ENCODE measurements at places on chromosomes 2 and 18.

- DNase-seq = no peak
Measured at GRCh38 chr2:101080211-101081068, 70.7 kb downstream of the TBC1D8 start.

DNA sequence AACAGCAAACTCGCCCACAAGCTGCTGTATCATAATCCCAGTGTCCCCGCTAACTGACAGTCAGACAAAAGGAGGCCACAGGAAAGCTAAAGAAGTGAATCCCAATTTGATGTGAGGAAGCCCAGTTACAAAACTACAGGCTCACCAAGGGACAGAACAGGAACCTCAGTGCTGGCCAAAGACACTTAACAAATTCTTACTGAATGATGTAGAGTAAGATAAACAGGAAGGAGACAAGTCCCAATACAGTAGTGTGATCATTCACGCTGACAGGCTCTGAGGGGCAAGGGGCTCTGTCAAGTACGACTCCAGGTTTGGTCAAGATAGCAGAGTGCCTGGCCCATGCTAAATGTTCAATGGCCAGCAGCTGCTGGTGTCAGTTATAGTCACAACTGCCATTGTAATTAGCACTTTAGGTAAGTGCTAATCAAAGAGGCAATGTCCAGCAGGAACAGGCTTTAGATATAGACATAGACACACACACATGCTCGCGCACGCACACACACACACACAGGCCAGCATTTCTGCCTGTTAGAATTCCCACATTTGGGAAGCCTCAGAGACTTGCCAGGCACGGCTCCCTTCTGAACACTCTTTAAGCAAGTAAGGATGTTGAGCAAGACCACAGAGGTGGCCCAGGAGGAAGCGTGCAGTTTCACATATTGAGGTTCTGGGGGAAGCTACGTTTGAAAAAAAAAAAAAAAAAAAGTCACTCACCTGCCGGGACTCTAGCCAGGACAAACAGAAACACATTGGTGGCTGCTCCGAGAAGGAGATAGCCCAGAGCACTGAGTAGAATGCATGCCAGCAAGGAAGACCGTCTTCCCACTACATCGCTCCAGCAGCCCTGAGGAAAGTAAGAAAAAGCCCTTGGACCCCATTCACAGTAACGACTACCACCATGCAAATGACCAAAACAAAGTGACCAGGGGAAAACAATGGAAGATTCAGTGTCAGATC is 35.4 kb upstream of the TMEM182 start:
- DNase-seq = no peak

DNA sequence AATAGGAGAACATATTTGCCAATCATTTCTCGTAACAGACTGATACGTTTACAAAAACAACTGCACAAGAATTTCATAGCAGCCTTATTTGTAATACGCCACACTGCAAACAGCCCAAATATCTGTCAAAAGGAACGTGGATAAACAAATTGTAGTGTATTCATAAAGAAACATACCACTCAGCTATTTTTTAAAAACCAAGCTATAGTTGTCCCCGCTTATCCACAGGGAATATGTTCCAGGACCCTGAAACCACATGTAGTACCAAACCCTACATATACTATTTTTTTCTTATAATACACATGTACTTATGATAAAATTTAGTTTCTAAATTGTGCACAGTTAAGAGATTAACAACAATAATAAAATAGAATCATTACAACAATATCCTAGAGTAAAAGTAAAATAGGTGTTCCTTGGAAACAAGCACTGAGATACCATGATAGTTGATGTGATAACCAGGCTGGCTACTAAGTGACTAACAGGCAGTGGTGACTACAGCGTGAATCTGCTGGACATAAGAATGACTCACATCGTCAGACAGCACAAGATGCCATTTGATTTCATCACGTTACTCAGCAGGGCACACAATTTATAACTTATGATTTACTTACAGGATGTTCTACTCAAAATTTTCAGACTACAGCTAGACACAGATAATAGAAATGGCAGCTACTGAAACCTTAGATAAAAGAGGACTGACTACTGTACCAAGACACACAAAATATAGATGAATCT is 367.4 kb downstream of the NCKAP5 start:
- DNase-seq = no peak

- no peak for DNase-seq
Measured at GRCh38 chr2:100606726-100607343, 44.0 kb downstream of the PDCL3 start.

- peak; percentile 14 for DNase-seq
Measured at GRCh38 chr2:199228887-199229819, 228.6 kb downstream of the SATB2 start.

GRCh38 chr2:14616342-14616741 is 16.2 kb upstream of the LRATD1 start:
- no peak for DNase-seq
